ENCODE measurements at places on chromosomes 3 and 15.

- no peaks in the 10 kb centered on the region for H3K27me3 ChIP-seq
- H3K4me1 ChIP-seq, result peaks cover 63% of the 10 kb centered on the region
- no peak for DNase-seq
- H3K4me3 ChIP-seq, result no peak overlapping the region
- no peak overlapping the region for H3K27ac ChIP-seq
Observed at GRCh38 chr3:134370611-134371531, 3.4 kb downstream of the AMOTL2 start.

- H3K4me3 ChIP-seq, result no peak overlapping the region
- H3K36me3 ChIP-seq, result no peaks in the 10 kb centered on the region
- no peaks in the 10 kb centered on the region for H3K27me3 ChIP-seq
- DNase-seq, result no peak
- peaks cover 14% of the 10 kb centered on the region for H3K4me1 ChIP-seq
- no peak overlapping the region for H3K27ac ChIP-seq
Observed at GRCh38 chr15:65336493-65337435, 32.3 kb downstream of the RNU5B-1 start.

GRCh38 chr3:153897025-153897723 is 224.0 kb upstream of the ARHGEF26 start:
- no peaks in the 10 kb centered on the region for H3K27me3 ChIP-seq
- no peak overlapping the region for H3K4me3 ChIP-seq
- H3K36me3 ChIP-seq, result no peaks in the 10 kb centered on the region
- no peak for DNase-seq
- H3K27ac ChIP-seq, result no peak overlapping the region

DNA sequence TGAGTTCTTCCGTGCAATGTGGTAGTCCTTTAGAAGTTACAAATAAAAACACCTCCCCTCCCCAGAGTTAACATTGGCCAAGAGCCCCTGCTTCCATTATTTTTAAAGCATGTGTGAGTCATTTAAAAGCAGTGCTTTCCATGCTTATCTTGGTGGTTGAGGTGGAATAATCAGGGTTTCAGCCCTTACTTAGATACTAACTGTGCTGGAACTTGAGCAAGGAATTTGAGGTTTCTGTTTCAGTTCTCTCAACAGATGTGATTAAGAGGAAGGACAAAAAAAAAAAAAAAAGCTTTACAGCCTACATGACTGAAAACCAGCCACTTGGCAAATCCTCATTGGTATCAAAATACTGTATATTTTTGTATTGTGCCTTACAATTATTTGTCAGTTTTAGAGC is 64.5 kb downstream of the CGNL1 start:
- peak overlapping the region; percentile 77 for H3K27ac ChIP-seq
- H3K36me3 ChIP-seq, result no peaks in the 10 kb centered on the region
- no peaks in the 10 kb centered on the region for H3K27me3 ChIP-seq
- H3K4me1 ChIP-seq, result peaks cover 3% of the 10 kb centered on the region
- H3K4me3 ChIP-seq, result no peak overlapping the region
- DNase-seq, result peak; percentile 72

GRCh38 chr3:59422312-59422711 is 372.5 kb upstream of the CFAP20DC start:
- H3K36me3 ChIP-seq, result no peaks in the 10 kb centered on the region
- H3K27ac ChIP-seq, result no peak overlapping the region

DNA sequence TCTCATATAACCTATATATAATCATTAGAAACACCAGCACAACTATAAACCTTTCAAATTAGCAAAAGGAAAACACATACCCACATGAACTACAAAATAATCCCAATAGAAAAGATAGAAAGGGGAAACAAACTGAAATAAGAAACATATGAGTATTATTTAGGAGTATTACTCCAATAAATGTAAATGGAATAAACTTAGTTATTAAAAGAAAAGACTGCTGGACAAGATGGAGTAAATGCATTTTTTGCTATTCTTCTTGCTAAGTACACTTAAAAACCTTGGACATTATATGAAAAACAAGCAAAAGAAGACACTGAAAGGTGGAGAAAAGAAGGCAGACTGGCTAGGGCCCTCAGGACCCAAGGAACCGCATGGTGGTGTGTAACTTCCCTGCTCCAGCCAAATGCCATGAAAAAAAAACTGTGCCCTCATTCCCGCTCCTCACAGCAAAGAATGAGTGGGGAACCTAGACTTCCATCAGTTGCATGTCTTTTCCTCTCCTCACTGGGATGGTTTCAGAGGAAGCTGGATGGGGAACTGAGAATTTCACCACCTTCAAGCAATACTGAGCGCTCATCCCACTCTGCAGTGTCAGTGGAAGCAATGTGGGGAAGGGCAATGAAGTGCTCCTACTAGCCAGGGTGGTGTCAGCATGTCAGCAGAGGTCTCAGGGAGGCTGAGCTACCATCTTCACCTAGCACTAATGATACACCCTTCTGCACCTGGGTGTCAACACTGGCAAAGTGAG is 43.7 kb upstream of the ADAMTS17 start:
- H3K4me1 ChIP-seq, result no peaks in the 10 kb centered on the region
- H3K36me3 ChIP-seq, result no peaks in the 10 kb centered on the region
- no peak overlapping the region for H3K4me3 ChIP-seq
- H3K27ac ChIP-seq, result no peak overlapping the region
- DNase-seq, result no peak

DNA sequence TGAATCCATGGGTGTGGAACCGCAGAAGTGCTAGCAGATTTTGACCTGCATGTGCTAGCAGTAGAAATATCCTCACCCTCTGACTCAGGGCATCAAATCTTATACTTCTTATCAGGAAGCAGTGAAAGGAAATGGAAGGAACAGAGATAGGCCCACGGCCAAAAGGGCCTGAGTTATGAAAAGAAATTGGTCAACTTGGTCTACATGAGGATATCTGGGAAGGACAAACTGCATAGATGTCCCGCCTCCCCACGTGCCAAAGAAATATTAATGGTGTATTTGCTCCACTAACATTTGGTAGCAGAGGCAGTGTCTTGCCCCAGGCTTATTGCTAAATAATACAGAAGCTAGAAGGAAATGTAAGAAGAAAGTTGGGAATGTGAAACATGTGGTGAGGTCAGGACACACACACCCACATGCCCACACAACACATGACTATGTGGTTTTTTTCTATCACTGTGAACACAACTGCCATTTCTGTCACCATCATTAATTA is 93.6 kb upstream of the COL8A1 start:
- no peaks in the 10 kb centered on the region for H3K36me3 ChIP-seq
- H3K27me3 ChIP-seq, result no peaks in the 10 kb centered on the region
- H3K4me1 ChIP-seq, result no peaks in the 10 kb centered on the region
- no peak for DNase-seq

- no peaks in the 10 kb centered on the region for H3K4me1 ChIP-seq
- DNase-seq, result no peak
- no peaks in the 10 kb centered on the region for H3K27me3 ChIP-seq
- no peak overlapping the region for H3K4me3 ChIP-seq
- no peaks in the 10 kb centered on the region for H3K36me3 ChIP-seq
Observed at GRCh38 chr15:96243701-96244100, 86.8 kb upstream of the NR2F2 start.

DNA sequence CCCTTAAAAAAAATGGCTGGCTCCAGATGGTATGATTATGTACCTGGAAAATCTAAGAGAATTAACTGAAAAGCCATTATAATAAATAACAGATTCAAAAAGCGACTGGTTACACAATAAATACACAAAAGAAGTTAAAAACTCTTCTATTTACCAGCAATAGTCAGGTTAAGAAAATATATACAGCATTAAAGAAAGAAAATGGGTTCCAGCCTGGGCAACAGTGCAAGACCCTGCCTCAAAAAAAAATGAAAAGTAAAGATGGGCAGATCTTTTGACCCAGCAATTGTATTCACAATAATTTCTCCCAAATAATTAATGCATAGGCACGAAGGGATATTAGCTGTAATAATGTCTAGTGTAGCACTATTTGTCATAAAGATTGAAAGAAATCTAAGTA is 8.7 kb downstream of the TBC1D5 start:
- H3K27ac ChIP-seq, result no peak overlapping the region
- no peak for DNase-seq
- no peaks in the 10 kb centered on the region for H3K4me1 ChIP-seq
- H3K27me3 ChIP-seq, result no peaks in the 10 kb centered on the region
- peaks cover 3% of the 10 kb centered on the region for H3K36me3 ChIP-seq

DNA sequence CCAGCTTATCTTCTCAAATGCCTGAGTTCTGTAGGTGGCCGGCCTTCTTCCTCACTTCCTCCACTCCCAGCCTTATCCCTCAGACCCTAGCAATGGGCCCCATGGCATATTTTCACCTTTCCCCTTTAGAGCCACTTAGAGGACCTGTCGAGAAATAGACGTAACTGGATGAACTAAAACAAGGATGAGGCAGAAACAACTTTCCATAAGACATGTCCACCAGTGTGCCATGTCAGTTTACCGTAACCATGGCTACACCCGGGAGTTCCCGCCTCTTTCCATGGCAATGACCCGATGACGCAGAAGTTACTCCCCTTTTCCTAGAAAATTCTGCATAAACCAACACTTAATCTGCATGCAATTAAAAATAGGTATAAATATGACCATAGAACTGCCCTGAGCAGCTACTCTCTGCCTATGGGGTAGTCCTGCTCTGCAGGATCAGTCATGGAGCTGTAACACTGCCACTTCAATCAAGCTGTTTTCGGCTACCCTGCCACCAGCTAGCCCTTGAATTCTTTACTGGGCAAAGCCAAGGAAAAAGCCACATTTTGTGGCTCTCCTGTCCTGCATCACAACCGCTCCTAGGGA is 55.1 kb upstream of the ZBTB38 start:
- peaks cover 2% of the 10 kb centered on the region for H3K36me3 ChIP-seq
- no peak overlapping the region for H3K27ac ChIP-seq
- H3K27me3 ChIP-seq, result no peaks in the 10 kb centered on the region
- peaks cover 3% of the 10 kb centered on the region for H3K4me1 ChIP-seq
- no peak overlapping the region for H3K4me3 ChIP-seq
